ENCODE measurements at places on chromosomes 16 and 17. TPM values are rescaled to one million over a fixed set of nuclear protein-coding genes. Genes with fewer than 3 reads are reported as not detected.

DNA sequence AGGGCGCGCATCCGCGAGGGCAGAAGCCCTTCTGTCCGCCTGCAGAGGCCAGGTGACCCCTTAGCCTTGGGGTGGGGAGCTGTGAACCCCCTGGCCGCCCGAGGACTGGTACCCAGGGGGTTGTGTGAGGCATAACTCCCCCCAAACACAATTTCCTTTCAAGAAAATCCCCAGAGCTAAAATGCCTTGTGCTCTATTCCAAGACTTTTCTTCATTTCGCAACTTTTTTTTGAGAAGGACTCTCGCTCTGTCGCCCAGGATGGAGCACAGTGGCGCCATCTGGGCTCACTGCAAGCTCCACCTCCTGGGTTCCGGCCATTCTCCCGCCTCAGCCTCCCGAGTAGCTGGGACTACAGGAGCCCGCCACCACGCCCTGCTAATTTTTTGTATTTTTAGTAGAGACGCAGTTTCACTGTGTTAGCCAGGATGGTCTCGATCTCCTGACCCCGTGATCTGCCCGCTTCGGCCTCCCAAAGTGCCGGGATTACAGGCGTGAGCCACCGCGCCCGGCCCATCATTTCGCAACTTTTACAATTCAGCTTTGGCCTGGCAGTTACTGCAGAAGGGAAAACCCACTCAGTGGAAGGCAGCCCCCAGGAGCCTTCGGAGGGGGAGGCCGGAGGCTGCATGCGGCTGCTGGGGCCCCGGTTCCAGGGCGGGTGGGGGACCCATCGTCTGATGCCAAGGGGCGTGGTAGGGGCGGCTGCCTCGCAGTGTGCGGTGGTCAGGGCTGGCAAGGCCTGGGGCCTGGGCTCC is 963 bp upstream of the APRT start:
- peaks cover 21% of the 10 kb centered on the region for H3K4me1 ChIP-seq
- peaks cover 10% of the 10 kb centered on the region for H3K36me3 ChIP-seq
- peak overlapping the region; percentile 96 for H3K27ac ChIP-seq
- no peaks in the 10 kb centered on the region for H3K27me3 ChIP-seq

DNA sequence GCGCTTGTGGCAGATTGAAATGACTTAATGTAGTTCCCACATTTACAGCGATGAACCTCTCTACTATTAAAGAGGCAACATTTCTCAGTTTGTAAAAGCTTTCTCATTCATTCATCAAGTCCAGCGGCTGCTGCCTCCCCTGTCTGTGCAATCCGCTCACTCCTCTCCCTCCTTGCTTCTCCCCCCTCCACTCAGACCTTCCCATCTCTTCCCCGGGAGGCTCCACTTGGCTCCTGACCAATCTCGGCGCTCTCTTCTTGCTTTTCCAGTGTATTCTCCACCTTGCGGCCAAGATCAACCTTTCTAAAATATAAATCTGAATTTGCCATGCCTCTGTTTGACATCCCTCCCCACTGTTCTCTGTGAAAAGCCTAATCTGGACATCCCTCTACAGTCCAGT is 117.5 kb downstream of the ASIC2 start:
- DNase-seq = no peak
- H3K4me1 ChIP-seq = no peaks in the 10 kb centered on the region
- H3K27ac ChIP-seq = no peak overlapping the region
- H3K27me3 ChIP-seq = no peaks in the 10 kb centered on the region
- no peaks in the 10 kb centered on the region for H3K36me3 ChIP-seq

- no peak for DNase-seq
- H3K27ac ChIP-seq = no peak overlapping the region
- no peaks in the 10 kb centered on the region for H3K4me1 ChIP-seq
- H3K4me3 ChIP-seq = no peak overlapping the region
Observed at GRCh38 chr16:58338205-58338604, 43.4 kb upstream of the PRSS54 start.

DNA sequence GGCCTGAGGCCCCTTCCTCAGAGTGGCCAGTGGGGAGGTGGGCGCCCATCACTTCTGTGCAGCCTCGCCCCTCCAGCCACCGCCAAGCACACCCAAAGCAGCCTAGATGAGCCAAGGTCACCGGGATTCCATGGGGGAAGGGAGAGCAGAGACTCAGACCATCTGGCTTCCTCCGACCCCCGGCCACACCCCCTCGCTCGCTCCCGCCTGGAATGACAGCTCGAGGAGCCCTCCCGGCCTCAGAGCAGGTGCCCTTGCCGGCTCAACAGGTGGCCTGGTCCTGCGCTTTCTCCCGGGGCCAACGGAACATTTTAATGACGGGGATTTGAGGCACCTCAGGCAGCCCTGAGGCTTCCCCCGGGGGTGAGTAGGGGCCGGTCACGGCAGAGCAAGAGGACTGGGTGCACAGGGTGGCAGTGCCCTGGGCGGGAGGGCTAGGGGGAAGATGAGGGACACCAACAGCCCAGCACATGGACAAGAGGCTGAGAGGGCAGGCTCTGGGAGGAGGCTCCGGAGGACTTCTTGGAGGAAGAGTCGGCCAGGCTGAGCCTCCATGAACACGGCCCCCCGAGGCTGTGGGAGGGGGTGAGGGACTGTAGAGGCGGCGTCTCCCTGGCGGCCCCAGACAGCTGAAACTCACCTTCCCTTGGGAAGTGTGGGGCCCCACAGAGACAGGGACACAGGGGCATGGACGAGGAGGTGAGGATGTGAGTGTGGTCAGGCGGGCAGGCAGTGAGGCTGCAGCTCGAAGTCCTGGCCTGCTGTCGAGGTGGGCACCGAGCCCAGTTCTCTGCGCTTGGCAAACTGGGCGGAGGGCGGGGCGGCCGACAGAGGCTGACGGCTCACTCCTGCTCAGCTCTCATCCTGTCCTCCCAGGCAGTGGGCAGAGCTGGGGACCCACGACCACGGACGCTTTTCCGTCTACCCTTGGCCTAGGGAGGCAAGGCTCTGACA is 12.5 kb upstream of the C1QTNF8 start:
- no peak overlapping the region for H3K27ac ChIP-seq
- H3K4me1 ChIP-seq = peaks cover 17% of the 10 kb centered on the region
- no peaks in the 10 kb centered on the region for H3K36me3 ChIP-seq
- peak; percentile 92 for DNase-seq
- peaks cover 28% of the 10 kb centered on the region for H3K27me3 ChIP-seq

- H3K27me3 ChIP-seq = no peaks in the 10 kb centered on the region
- no peaks in the 10 kb centered on the region for H3K36me3 ChIP-seq
- no peaks in the 10 kb centered on the region for H3K4me1 ChIP-seq
- H3K4me3 ChIP-seq = no peak overlapping the region
- DNase-seq = no peak
Observed at GRCh38 chr17:65131946-65132345, 5.2 kb upstream of the RGS9 start.

DNA sequence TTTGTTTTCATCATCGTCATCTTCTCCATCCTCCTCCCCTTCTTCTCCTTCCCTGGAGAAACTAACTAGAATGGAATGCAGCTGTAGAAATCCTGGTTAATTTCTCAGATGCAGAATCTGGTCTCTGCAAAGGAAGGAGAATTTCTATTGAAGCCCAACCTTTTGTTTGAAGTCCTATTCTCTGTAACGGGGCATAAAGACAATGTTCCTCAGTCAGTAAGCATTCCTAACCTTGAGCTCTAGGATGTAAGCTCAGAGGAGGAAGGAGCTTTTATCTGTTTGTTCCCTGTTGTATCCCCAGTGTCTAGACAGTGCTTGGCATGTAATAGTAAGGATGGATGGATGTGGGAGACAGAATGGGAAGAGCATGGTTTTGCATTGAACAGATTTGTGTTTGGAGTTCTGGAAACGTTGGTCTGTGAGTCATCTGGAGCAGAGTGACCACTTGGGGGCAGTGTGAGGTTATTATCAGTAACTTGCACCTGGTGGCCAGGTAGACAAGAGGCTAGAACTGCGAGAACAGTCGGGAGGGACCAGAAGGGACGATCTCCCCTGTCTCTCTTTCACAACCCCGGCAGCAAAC is 363.7 kb downstream of the SNX29 start:
- H3K27me3 ChIP-seq = no peaks in the 10 kb centered on the region
- no peak overlapping the region for H3K27ac ChIP-seq
- DNase-seq = no peak
- peaks cover 18% of the 10 kb centered on the region for H3K4me1 ChIP-seq
- H3K36me3 ChIP-seq = no peaks in the 10 kb centered on the region

- peaks cover 7% of the 10 kb centered on the region for H3K36me3 ChIP-seq
- H3K4me3 ChIP-seq = peak within 1 kb of the TSS; percentile 52
- H3K27ac ChIP-seq = peak within 1 kb of the TSS; percentile 62
- H3K4me1 ChIP-seq = peaks cover 18% of the 10 kb centered on the region
Observed at GRCh38 chr17:75524970-75525805, at the start of gene LLGL2. TSS of gene LLGL2 (plus strand) at chr17:75525697. CDS start at chr17:75543427, 17,730 bp downstream.

- no peak for DNase-seq
- H3K4me3 ChIP-seq = no peak overlapping the region
- H3K27me3 ChIP-seq = no peaks in the 10 kb centered on the region
- H3K4me1 ChIP-seq = no peaks in the 10 kb centered on the region
Observed at GRCh38 chr17:21370430-21370829, 5.7 kb upstream of the KCNJ12 start.

- no peak overlapping the region for H3K27ac ChIP-seq
- H3K27me3 ChIP-seq = no peaks in the 10 kb centered on the region
- no peak for DNase-seq
- peaks cover 22% of the 10 kb centered on the region for H3K36me3 ChIP-seq
- H3K4me1 ChIP-seq = peaks cover 33% of the 10 kb centered on the region
Observed at GRCh38 chr17:16446338-16446983, 31.1 kb downstream of the TRPV2 start.

DNA sequence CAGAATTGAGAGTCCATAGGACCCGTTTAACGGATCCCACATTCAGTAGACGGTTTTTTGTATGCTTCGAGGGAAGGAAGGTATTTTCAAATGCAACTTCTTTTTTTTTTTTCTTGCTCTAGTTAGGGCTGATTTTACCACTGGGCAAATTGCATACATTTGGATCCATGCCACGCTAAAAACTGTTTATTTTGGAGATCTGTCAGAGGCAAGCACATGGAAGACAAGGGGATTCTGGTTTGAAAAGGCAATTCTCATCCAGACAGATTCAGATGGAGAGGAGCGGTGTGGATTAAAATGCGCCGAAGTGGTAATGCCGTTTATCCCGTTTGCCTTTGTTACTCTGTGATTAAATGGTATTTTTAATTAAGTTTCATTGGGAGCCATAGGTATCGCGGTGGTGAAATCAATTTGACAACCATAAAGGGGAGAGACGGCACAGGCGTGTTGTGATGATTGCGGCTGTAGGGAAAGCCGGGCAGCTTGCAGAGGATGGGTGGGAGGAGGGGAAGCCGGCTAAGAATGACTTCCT is 170.4 kb downstream of the IRX3 start:
- H3K4me3 ChIP-seq = no peak overlapping the region
- no peaks in the 10 kb centered on the region for H3K4me1 ChIP-seq
- no peak overlapping the region for H3K27ac ChIP-seq
- DNase-seq = no peak

DNA sequence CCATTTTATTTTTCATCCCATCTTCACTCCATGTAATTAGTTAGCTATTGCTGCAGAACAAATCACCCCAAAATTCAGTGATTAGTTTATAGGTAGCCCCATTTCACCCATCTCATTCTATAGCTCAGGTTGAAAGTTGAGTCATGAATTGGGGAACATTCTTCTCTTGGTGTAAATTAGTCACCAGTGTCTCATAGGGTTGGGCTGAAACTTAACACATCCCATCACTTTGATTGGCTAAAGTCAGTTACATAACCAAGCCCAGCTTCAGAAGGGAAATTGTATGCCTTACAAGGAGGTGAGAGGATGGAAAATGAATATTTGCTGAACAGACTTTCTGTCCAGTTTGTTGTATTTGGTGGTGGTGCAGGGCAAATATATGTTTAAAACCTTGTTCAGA is 477.5 kb downstream of the WWOX start:
- no peak overlapping the region for H3K4me3 ChIP-seq
- no peak overlapping the region for H3K27ac ChIP-seq
- no peaks in the 10 kb centered on the region for H3K27me3 ChIP-seq
- no peaks in the 10 kb centered on the region for H3K36me3 ChIP-seq

DNA sequence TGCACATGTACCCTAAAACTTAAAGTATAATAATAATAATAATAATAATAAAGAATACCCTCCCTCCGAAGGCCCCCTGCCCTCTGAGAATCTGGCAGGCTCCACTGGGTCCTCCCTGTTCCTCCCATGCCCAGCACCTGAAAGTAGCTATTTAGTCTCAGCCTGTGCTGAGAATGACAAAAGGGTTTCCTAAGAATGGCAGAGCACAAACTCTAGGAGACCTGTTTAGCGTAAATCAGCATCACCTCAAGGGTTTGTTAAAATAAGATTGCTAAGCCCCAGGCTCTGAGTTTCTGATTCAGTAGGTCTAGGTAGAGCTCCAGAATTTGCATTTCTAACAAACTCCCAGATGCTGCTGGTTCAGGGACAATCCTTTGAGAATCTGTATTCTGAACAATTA is 606.8 kb upstream of the CDH11 start:
- no peaks in the 10 kb centered on the region for H3K4me1 ChIP-seq
- H3K36me3 ChIP-seq = no peaks in the 10 kb centered on the region
- no peak for DNase-seq
- H3K27ac ChIP-seq = no peak overlapping the region
- H3K4me3 ChIP-seq = no peak overlapping the region

DNA sequence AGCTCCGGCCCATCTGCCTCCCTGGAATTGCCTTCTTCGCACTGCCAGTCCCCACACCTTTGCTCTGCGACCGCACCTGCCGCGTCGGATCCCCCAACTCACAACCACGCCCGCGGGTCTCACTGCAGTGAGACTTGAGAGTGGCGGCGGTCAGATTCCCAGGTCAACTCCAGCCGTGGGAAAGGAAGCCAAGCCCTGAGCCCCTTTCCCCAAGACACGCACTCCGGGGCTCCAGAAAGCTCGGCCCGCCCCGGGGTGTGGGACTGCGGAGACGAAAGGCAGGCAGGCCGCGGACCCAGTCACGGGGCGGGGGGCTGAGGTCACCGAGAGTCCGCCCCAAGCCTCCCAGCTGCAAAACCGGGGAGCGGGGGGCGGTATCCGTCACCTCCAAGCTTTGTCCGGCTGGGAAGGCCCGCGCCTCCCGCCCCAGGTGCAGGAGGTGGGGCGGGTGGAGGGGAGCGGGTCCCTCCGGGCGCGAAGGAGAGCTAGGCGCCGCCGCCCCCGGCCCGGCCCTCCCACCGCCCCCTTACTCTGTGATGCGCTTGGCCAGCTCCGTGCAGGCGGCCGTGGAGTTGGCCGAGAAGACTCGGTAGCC is 615 bp downstream of the PRPSAP1 start:
- peak overlapping the region; percentile 88 for H3K27ac ChIP-seq
- no peaks in the 10 kb centered on the region for H3K27me3 ChIP-seq
- H3K36me3 ChIP-seq = no peaks in the 10 kb centered on the region
- DNase-seq = peak; percentile 68
- peak overlapping the region; percentile 85 for H3K4me3 ChIP-seq

GRCh38 chr17:16352667-16353316 is 477 bp downstream of the CENPV start:
- peak; percentile 70 for DNase-seq
- peak overlapping the region; percentile 65 for H3K4me3 ChIP-seq
- peaks cover 7% of the 10 kb centered on the region for H3K4me1 ChIP-seq

GRCh38 chr17:59439262-59439661 is 107.8 kb downstream of the YPEL2 start:
- H3K4me1 ChIP-seq = no peaks in the 10 kb centered on the region
- no peak for DNase-seq
- H3K27me3 ChIP-seq = no peaks in the 10 kb centered on the region
- no peak overlapping the region for H3K4me3 ChIP-seq
- peak overlapping the region; percentile 80 for H3K27ac ChIP-seq

UBE2O gene
- total RNA-seq = 26.3 TPM

CEP112 gene
- total RNA-seq = 15.1 TPM

ZBTB4 gene
- total RNA-seq = 45.9 TPM

CX3CL1 gene
- total RNA-seq = 18.6 TPM

MYH10 gene
- total RNA-seq = 34.6 TPM

RASL10B gene
- total RNA-seq = 5.5 TPM

TM4SF5 gene
- total RNA-seq = not detected

MAPT gene
- 14.6 TPM for total RNA-seq
